ENCODE measurements at places on chromosomes 1 and 21. TPM values are rescaled to one million over a fixed set of nuclear protein-coding genes. Genes with fewer than 3 reads are reported as not detected.

Gene SLC44A5
- total RNA-seq: 4.8 TPM

Gene SERBP1
- 194 TPM for total RNA-seq

Gene LINGO4
- not detected for total RNA-seq

Gene SLFNL1
- 0.52 TPM for total RNA-seq

Gene OXCT2
- 1.8 TPM for total RNA-seq

Gene ST6GALNAC3
- 40.5 TPM for total RNA-seq

Gene C1QC
- 4.1 TPM for total RNA-seq

Gene MROH9
- total RNA-seq: 0.23 TPM

Gene TNFRSF18
- total RNA-seq: not detected

Gene OR14A2
- not detected for total RNA-seq

Gene BMP8B
- total RNA-seq: 5.5 TPM

Gene RSRP1
- total RNA-seq: 90.4 TPM

Gene IFFO2
- total RNA-seq: 8.1 TPM

Gene GCSAML
- not detected for total RNA-seq

Gene BRDT
- not detected for total RNA-seq

Gene C1QTNF12
- 3.8 TPM for total RNA-seq

Gene KMO
- total RNA-seq: 1.4 TPM
